ENCODE measurements at places on chromosomes 7 and 10.

GRCh38 chr10:34768261-34768971, 46.7 kb downstream of the PARD3 start:
- DNase-seq: no peak

- DNase-seq: no peak
Observed at GRCh38 chr10:28862219-28862618, 184.9 kb downstream of the BAMBI start.

DNA sequence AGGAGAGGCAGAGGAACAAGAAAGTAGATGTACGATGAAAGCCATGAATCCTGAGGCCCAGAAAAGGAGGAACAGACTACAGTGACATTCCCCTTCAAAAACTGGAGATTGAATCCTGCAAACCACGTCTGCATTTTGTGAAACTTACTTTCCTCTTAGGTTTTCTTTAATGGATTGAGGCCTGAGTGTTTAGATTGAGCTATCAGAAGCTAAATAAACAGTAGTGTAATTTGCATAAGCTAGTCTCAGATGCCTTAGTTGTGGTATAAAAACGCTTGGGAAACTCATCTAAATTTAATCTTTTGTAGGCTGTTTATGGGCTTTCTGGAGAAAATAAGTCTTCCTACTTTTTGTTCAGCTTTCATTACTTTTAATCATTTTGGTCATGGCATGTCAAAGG, 94.8 kb upstream of the HDAC9 start:
- DNase-seq: no peak

GRCh38 chr10:48938281-48938680, 1.4 kb downstream of the LRRC18 start:
- no peak for DNase-seq

- no peak for DNase-seq
Observed at GRCh38 chr10:26715137-26715487, 17.6 kb downstream of the PDSS1 start.

GRCh38 chr7:75850235-75850634, 28.6 kb upstream of the RHBDD2 start:
- DNase-seq: no peak

GRCh38 chr7:137965942-137966640, 35.8 kb downstream of the CREB3L2 start:
- DNase-seq: no peak

Measured in cortex of kidney (tissue), 1 donor.